ENCODE measurements at places on chromosomes 3 and 15.

GRCh38 chr3:134742202-134742601 lies 52.9 kb upstream of the EPHB1 start:
- no peak for DNase-seq

GRCh38 chr3:50317300-50317699 lies 5.2 kb downstream of the HYAL2 start:
- DNase-seq, result no peak

GRCh38 chr15:66608159-66608558 lies 42.4 kb upstream of the LCTL start:
- no peak for DNase-seq

DNA sequence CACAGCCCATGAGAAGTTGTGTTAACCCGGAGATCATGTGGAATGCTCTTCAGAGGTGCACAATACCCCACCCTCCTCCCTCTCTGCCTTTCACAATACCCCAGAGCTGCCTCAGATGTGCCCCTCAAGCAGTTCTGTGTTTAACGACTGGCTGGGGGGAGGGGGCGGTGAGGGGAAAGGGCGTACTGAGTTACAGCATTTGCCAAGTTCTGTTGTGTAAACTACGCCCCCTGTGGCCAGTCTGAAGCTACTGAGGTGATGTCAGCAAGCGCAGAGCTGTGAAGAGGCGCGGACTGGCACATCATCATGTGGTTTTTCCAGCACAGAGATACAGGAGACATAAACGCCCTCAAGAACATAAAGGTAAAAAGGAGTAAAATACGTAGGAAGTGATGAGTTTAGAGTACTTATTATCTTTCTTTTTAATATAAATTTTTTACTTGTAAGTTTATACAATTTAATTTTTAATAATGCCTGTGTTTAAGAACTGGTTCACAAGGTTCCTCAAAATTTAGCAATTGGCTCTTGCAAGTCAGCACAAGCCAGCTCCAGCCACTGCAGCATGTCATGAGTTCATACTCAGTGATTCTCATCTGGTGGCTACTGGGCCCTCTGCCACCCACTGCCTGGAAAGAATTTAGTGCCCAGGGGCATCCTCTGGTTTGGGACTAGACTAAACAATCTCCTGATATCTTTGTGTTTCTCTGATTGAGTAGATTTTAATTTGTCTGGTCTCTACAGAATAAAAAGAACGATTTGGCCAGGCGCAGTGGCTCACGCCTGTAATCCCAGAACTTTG lies 1.7 kb downstream of the EPB42 start:
- DNase-seq, result no peak

DNA sequence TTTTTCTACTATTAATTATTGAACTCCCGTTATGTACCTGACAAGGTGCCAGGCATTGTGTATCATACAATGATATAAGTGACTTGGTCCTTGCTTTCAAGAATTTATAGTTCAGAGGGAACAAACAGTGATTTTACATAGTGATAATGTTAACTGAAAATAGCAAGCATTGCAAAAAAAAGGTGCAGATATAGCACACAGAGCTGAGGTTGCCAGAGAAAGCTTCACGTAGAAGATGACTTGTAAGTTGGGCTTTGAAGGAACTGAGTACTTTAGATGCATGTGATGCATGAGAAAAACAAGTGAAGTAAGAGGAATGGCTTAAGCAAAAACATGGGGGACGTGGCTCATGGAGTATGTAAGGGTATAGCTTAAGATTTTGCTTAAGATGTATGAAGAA lies 584.5 kb downstream of the NAALADL2 start:
- no peak for DNase-seq

GRCh38 chr3:153209596-153209995 lies 47.6 kb downstream of the RAP2B start:
- no peak for DNase-seq

DNA sequence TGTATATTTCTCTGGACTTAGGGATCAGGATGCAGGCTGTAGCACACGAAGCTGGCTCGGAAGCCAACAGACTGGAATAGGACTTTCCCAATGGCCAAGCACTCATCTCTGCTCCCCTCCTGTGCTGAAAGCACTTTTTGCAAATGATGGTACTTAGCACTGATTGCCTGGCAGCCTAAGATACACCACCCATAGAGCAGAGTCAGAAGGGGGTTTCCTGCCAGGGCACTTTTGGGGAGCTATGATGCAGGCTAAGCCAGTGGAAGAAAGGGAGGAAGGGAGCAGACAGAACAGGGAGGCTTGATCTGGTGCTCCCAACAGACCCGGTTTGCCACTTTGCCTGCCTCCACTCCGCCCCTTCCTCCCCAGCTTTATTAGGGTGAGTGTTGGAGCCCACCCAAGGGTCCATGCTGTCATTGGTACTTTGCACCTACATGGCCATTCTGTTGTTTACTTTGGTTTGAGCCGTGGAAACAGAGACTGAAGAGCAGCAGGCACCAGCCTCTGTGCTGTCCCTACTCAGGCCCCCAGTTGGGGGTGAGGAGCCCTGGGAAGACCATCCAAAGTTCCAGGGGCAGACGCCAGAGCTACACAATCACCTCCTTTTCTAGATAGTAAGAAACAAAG lies 15.9 kb downstream of the BSN start:
- no peak for DNase-seq

DNA sequence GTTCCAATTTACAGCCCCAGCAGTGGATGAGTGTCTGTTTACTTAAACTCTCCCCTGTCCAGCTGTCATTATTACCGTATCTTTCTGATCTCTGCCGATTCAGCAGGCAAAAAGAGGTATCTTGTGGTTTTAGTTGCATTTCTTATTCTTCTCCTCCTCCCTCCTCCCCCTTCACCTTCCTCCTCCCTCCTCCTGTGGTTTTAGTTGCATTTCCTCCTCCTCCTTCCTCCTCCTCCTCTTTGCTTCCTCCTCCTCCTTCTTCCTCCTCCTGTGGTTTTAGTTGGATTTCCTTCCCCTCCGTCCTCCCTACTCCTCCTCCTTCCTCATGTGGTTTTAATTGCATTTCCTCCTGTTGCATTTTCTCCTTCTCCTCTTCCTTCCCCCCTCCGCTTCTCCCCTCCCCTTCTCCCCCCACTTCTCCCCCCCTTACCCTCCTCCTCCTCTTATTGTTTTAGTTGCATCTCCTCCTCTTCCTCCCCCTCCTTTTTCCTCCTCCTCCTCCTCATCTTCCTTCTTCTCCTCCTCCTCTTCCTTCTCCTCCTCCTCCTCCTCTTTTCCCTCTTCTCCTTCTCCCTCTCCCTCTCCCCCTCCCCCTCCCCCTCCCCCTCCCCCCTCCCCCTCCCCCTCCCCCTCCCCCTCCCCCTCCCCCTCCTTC lies 25.3 kb upstream of the VPS33B start:
- DNase-seq, result no peak

DNA sequence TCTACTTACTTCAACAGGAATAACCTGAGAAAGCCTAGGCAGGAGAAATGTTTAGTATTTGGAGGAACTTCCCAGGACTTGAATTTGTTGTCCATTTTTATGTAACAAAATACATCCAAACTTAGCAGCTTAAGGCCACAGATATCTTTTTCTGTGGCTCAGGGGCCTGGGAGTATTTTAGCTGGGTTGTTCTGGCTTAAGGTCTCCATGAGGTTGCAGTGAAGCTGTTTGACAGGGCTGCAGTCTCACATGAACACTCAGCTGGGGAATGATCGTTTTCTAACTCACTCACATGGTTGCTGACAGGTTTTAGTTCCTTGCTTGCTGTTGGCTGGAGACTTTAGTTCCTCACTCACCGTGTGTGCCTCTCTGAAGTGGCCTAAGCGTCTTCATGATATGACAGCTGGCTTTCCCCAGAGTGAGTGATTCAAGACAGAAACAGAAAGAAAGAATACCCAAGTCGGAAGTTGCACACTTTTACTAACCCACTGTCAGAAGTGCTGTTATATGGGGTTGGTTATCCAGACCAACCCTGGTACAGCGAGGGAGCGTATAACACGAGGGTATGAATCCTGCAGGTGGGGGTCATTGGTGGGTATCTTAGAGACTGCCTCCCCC lies 229.7 kb upstream of the TBL1XR1 start:
- peak; percentile 64 for DNase-seq

DNA sequence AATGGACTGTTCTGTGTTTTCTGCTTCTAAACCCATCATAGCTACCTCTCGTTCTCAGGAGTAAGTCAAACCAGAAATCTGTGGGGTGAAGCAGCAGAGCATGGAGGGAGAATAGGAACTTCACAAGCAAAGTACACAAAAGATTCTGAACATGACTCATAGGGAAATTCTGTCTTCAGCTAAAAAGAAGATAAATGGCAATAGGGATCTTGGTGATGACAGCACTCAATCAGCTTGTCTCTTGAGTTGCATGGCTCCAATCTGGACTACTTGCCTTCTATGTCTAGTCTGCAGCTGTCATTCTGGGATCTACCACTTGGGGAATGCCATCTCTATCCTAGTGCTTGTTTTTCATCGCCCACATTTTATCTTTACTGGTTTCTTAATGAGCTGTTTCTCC lies 13.5 kb upstream of the GRAMD1C start:
- DNase-seq, result no peak

GRCh38 chr15:91186904-91187656 lies 87.0 kb downstream of the SV2B start:
- no peak for DNase-seq

- DNase-seq, result no peak
Measured at GRCh38 chr3:102179326-102180177, 255.3 kb upstream of the ZPLD1 start.

- DNase-seq, result no peak
Measured at GRCh38 chr3:54660714-54661132, 267.1 kb downstream of the LRTM1 start.

- DNase-seq, result no peak
Measured at GRCh38 chr3:139534992-139535879, 4.3 kb downstream of the RBP1 start.

GRCh38 chr3:167940241-167940640 lies 155.5 kb downstream of the GOLIM4 start:
- no peak for DNase-seq

- DNase-seq, result peak; percentile 18
Measured at GRCh38 chr15:89171136-89172072, 50.0 kb downstream of the RLBP1 start.

DNA sequence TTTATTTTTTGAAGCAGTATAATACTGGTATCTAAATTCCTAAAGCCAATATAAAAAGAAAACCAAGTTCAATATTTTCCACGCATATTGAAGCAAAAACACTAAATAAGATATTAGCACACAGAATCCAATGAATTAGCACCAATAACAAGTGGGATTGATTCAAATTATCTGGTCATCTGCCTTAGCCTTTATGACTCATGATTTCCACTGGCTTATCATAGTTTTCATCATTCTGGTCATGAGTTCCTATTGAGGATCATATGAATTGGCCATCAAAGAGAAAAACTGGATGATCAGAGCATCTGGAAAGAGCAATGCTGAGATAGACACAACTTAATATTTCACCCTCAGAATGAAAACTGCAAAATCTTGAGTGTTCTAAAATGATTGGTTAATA lies 809.9 kb downstream of the MCTP2 start:
- DNase-seq, result no peak

- no peak for DNase-seq
Measured at GRCh38 chr3:130626049-130626448, 109.1 kb downstream of the COL6A6 start.

- no peak for DNase-seq
Measured at GRCh38 chr3:193996641-193997089, 139.3 kb upstream of the HES1 start.

- DNase-seq, result no peak
Measured at GRCh38 chr3:64987726-64988125, 299.9 kb upstream of the ADAMTS9 start.

Data from stimulated activated CD8-positive, alpha-beta memory T cell treated with anti-CD3 and anti-CD28 coated beads, Interleukin-7, amount 100 ng/mL, for 48 hours (primary cell).